BJ (cell line): ENCODE measurements at places on chromosomes 2 and 18.

- DNase-seq, result no peak
These were observed 285.1 kb downstream of the PRKCE start for GRCh38 chr2:45936623-45936979.

DNA sequence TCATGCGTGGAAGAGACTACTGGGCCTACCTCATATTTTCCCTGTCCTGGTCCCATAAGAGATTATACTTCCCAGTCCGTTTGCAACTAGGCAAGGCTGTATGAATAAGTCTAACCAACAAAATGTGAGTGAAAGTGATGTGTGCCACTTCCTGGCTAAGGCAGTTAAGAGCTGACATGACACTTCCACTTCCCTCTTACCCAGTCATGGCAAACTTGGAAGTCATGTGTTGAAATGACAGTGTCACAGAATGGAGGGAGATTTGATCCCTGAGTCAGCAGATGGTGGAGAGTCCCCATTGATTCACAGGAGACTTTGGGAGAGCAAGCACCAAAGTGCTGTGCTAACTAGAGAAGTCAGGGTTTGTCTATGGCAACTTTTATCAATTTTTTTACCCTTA lies 36.4 kb downstream of the TACR1 start:
- no peak for DNase-seq

DNA sequence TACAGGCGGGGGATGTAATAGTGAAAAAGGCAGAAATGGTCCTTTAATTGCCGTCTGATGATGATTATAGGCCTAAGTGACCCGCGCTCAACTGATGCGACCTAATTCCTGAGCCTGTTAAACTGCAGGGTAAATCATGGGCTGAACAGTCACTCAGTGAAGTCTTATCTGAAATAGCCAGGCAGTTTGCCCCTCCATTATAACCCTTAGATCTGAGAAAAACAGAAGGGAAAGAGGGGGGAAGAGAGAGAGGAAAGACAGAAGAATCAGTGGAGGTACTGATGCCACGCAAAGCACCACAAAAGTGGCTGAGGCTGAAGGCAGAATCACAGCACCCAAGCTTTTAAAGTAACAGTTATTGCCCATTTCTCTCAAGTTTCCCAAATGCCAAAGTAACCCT lies 73.1 kb upstream of the DNMT3A start:
- no peak for DNase-seq

DNA sequence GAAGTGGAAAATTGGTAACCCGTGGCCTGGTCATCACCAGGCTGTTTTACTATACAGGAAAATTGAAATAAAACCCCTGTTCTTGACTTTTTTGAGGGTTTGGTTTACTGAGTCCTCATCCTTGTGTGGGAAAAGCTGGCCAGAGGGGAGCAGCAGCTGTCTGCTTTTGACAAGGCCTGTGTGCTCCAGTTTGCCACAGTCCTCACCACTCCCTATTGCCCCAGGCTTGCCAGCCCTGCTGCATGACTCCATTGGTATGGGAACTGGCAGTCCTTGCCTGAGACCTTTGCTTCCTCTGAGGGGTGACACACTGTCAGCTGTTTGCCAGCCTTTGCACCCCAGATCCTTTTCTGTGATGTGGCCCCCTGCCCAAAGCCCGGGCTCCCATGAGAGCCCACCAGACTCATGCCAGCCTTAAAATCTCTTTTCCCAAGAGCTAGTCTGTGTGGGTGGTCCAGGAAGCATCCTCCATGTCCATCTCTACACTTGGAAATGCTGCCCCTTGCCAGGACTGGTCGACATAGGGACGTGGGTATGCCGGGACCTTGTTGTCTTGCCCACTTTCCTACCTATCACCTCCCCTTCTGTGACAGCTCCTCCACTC lies 39.0 kb downstream of the GLI2 start:
- DNase-seq, result no peak

DNA sequence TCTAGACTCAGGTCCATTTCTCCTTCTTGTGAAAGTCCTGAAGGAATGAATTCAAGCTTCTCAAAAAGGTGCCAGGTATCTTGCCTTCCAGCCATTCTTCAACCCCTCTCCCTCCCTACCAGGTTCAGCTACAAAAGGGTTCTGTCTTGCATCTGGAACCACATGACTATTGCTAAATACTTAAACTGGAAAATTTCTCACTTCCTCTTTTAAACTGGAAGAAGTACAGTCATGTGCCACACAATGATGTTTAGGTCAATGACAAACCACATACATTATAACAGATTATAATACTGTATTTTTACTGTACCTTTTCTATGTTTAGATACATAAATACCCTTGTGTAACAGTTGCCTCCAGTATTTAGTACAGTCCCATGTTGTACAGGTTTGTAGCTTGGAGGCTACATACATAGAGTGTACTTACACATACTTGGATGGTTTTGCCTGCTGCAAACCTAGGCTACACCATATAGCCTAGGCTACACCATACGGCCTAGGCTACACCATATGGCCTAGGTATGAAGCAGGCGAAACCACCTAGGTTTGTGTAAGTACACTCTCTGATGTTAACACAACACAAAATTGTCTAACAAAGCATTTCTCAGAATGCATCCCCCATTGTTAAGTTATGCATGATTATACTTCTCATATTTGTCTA lies 142.0 kb upstream of the DNMT3A start:
- DNase-seq, result no peak

DNA sequence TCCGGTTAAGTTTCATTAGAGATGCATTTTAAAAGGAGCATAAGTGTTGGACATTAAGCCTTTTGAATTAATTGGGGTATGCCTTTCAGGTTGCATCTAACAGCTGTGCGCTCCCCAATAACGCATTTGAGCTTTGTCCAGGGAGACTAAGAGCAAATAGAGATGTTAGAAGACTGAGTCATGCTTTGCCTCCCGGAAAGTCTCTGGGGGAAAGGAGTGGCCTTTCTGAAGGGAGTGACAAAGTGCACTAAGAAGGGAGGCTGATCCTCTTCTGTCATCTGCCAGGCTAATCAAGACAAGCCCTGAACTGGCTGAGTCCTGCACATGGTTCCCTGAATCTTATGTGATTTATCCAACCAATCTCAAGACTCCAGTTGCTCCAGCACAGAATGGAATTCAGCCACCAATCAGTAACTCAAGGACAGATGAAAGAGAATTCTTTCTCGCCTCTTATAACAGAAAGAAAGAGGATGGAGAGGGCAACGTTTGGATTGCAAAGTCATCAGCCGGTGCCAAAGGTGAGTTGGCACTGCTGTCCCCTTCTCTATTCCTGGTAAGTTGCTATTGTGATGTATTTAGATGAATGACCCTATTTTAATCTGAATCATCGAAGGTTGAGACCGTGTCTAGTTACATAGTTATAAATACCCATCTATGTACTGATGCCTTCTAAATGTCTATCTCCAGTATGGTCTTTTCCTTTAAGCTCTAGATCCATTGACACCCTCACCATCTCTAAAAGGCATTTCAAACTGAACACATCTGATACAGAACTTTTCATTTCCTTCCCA lies 12.1 kb downstream of the TTL start:
- peak; percentile 23 for DNase-seq

- DNase-seq, result no peak
These were observed 1.5 kb downstream of the GAREM1 start for GRCh38 chr18:32469190-32469651.

- DNase-seq, result no peak
These were observed 14.8 kb upstream of the STEAP3 start for GRCh38 chr2:119208791-119209203.

DNA sequence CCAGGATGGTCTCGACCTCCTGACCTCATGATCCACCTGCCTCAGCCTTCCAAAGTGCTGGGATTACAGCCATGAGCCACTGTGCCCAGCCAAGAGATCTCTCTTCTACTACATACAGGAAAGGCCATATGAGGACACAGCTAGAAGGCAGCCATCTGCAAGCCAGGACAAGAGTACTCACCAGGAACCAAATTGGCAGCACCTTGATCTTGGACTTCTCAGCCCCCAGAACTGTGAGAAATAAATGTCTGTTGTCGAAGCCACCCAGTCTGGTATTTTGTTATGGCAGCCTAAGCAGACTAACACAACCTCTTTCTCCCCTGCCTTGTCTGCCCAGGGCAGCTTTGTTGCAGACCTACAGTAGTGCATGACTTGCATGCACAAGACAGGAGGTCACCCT lies 211.3 kb upstream of the HAAO start:
- DNase-seq, result no peak
